ENCODE measurements at places on chromosomes 2 and 18.

DNA sequence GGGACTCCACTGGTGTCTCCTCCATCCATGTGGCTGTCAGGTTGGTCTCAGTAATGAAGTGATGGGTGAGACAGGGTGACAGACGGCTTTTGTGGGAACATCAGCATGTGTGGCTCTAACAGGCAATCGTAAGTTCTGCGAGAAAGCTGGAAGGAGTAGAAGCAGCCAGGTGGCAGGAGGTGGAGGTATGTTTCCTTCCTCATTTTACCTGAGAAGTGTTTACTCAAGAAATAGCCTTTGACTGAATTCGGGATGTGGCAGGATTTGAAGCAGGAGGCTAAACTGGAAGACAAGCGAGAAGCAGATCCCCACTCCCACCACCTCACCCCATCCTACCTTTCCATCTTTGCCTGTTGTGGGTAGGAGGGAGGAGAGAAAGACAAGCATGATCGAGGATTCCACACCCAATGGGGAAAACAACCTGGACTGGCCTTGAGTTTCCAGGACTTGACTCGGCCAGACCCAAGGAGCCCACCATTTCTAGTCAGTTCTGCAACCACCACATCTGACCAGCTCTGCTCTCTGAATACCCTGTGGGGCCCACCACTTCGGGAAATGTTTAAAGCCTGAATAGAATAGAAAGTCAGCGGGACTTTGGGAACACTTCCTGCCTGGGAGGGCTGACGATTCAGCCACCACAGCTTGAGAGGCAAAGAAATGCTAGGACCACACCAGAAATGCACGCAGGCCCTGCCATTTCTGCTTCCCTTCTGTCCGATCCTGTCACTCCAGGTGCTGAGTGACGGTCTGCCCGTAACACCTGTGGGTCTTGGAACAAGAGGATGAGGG lies 1.2 kb downstream of the ABCG8 start:
- no peak for DNase-seq
- H3K4me3 ChIP-seq = no peak overlapping the region
- H3K27me3 ChIP-seq = no peaks in the 10 kb centered on the region
- H3K27ac ChIP-seq = no peak overlapping the region
- no peaks in the 10 kb centered on the region for H3K36me3 ChIP-seq

GRCh38 chr2:176260689-176261088 lies 8.6 kb upstream of the MTX2 start:
- H3K4me1 ChIP-seq = no peaks in the 10 kb centered on the region
- no peaks in the 10 kb centered on the region for H3K27me3 ChIP-seq
- no peak overlapping the region for H3K27ac ChIP-seq
- no peak for DNase-seq
- no peak overlapping the region for H3K4me3 ChIP-seq
- no peaks in the 10 kb centered on the region for H3K36me3 ChIP-seq

DNA sequence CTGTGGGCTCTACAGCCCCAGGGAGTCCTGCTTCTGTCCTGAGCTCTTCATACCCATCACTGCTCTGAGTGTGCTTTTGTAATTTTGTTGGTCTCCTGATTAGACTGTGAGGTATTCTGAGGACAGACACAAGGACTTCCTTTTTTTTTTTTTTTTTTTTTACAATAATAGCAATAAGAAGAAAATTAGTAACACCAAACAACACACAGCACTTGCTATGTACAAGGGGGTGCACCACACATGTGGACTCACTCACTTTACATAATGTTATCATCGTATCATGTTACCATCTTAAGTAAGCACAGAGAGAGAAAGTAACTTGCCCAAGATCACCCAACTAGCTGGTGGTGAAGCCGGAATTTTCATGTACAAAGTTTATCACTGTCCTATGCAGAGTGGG lies 34.6 kb downstream of the MBP start:
- H3K27ac ChIP-seq = no peak overlapping the region
- H3K36me3 ChIP-seq = no peaks in the 10 kb centered on the region
- no peak for DNase-seq
- no peaks in the 10 kb centered on the region for H3K4me1 ChIP-seq

GRCh38 chr2:163656622-163657280 lies 79.1 kb downstream of the FIGN start:
- H3K27ac ChIP-seq = no peak overlapping the region
- no peaks in the 10 kb centered on the region for H3K4me1 ChIP-seq
- H3K36me3 ChIP-seq = no peaks in the 10 kb centered on the region
- no peak for DNase-seq

GRCh38 chr2:121480826-121481225 lies 49.9 kb upstream of the RNU4ATAC start:
- H3K27me3 ChIP-seq = no peaks in the 10 kb centered on the region
- no peak for DNase-seq
- no peaks in the 10 kb centered on the region for H3K4me1 ChIP-seq
- H3K36me3 ChIP-seq = no peaks in the 10 kb centered on the region

GRCh38 chr2:5977477-5977876 lies 285.3 kb downstream of the SOX11 start:
- H3K27me3 ChIP-seq = no peaks in the 10 kb centered on the region
- no peaks in the 10 kb centered on the region for H3K4me1 ChIP-seq
- no peak overlapping the region for H3K4me3 ChIP-seq
- H3K27ac ChIP-seq = no peak overlapping the region

DNA sequence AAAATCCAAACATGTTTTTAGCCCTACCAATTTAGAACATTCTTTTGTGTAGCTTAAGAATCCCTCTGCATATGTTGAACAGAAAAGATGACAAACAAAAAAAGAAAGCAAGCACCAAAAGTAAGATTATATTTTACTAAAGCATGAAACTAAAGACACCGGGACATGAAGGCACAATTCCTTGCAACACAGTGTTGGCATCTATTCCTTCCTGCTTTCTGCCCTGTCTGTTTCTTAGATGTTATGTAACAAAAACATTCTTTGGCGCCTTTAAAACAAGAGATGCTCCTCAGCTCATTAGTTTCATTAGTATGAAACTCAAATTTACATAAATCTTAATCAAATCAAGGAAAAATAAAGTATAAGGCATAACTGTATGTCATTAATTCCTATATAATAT lies 106.6 kb downstream of the TMEM131 start:
- peaks cover 23% of the 10 kb centered on the region for H3K36me3 ChIP-seq
- H3K4me3 ChIP-seq = no peak overlapping the region
- no peak overlapping the region for H3K27ac ChIP-seq
- H3K4me1 ChIP-seq = no peaks in the 10 kb centered on the region
- DNase-seq = no peak

DNA sequence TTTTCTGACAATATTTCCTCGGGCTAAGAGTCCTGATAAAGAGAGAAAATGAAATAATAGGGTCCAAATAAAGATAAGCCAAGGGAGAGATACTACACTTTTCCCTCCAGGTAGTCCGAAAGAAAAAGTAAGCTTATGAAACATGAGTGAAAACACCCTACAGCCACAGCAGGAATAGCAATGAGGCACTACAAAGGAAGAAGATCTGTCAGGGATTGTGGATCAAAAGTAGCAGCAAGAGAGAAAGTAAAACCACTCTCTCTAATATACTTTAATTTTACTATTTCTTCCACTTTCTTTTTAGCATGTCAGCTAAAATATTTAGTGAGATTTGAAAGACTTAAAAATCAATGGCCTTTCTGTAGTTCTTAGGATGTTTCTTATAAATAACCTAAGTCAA lies 1601.8 kb downstream of the LRP1B start:
- no peak for DNase-seq
- H3K27me3 ChIP-seq = no peaks in the 10 kb centered on the region
- no peak overlapping the region for H3K4me3 ChIP-seq
- H3K36me3 ChIP-seq = no peaks in the 10 kb centered on the region

- H3K4me3 ChIP-seq = no peak overlapping the region
- no peaks in the 10 kb centered on the region for H3K27me3 ChIP-seq
- H3K27ac ChIP-seq = no peak overlapping the region
- H3K4me1 ChIP-seq = no peaks in the 10 kb centered on the region
- DNase-seq = no peak
Observed at GRCh38 chr2:180991820-180992219, 11.4 kb downstream of the UBE2E3 start.

DNA sequence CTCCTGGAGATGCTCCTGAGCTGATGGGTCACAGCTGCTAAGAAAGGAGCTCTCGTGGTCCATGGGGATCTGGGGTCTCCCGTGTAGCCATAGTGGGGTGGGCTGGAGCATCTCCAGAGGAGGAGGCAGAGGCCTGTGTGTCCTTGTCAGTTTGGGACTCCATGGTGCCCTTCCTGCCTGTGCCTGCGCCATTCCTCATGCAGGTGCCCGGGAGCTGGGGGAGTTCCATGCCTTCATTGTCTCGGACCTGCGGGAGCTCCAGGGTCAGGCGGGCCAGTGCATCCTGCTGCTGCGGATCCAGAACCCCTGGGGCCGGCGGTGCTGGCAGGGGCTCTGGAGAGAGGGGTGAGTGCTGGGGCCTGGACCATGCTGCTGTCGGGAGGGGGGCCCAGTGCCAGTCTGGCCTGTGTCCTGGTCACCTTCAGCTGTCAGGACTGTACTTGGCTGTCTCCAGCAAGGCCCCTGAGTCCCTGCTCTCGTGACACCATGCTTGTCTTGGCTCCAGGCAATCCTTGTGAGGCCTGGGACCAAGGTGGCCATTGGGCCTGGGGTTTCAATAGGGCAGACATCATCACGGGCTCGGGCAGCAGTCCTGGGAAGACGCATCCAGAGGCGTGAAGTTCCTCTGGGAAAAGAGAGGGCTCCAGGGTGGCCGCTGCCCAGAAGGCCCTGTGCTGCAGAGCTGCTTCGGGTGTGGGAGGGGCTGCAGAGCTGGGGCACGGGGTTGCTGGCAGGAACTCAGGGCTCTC lies 7.3 kb downstream of the CAPN10 start:
- H3K4me1 ChIP-seq = no peaks in the 10 kb centered on the region
- H3K36me3 ChIP-seq = peaks cover 73% of the 10 kb centered on the region
- DNase-seq = peak; percentile 37
- no peak overlapping the region for H3K27ac ChIP-seq

- H3K27me3 ChIP-seq = no peaks in the 10 kb centered on the region
- H3K4me1 ChIP-seq = peaks cover 8% of the 10 kb centered on the region
- H3K27ac ChIP-seq = no peak overlapping the region
- no peak overlapping the region for H3K4me3 ChIP-seq
- no peaks in the 10 kb centered on the region for H3K36me3 ChIP-seq
- no peak for DNase-seq
Observed at GRCh38 chr2:133676392-133677130, 108.3 kb upstream of the NCKAP5 start.

- no peaks in the 10 kb centered on the region for H3K36me3 ChIP-seq
- H3K27me3 ChIP-seq = no peaks in the 10 kb centered on the region
- H3K4me3 ChIP-seq = no peak overlapping the region
- H3K4me1 ChIP-seq = no peaks in the 10 kb centered on the region
- H3K27ac ChIP-seq = no peak overlapping the region
- DNase-seq = no peak
Observed at GRCh38 chr2:132443106-132443505, 26.5 kb downstream of the GPR39 start.

Data from Peyer's patch (tissue), 4 donors.